Urinary bladder (tissue), 4 donors: ENCODE measurements at places on chromosomes 1 and 21. TPM values are rescaled to one million over a fixed set of nuclear protein-coding genes. Genes with fewer than 3 reads are reported as not detected.
A peak's percentile ranks its signal among the peaks of the same experiment; 100 is the strongest.

DNA sequence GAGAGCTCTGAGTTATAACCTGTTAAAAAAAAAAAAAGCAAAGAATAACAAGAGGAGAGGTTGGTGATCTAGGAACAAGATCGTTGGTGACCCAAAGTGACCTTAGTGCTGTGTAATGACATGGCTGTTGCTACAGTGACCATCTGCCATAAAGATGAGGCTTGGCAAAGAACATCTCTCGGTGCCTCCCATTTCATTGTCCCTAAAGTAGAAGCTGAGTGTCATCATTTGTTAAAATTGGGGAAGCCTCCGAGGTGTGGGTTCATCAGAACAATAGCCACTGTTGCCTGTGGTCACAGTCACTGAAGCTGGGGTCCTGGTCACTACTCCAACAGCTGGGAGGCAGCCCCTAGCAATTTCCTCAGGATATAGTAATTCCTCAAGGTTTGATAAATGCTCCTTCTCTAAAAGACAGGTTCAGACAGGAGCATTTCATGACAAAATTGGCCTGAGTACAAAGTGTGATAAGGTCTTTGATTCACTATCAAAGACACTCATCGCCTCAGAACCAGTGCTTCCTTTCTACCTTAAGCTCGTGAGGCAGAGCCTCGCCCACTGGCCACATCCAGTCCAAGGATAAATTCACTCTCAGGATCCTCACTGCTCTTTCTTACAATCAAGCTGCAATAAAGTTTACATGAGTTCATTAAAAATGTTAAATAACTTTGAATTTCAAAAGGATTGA lies 81.9 kb upstream of the RGS2 start:
- no peak for DNase-seq

DNA sequence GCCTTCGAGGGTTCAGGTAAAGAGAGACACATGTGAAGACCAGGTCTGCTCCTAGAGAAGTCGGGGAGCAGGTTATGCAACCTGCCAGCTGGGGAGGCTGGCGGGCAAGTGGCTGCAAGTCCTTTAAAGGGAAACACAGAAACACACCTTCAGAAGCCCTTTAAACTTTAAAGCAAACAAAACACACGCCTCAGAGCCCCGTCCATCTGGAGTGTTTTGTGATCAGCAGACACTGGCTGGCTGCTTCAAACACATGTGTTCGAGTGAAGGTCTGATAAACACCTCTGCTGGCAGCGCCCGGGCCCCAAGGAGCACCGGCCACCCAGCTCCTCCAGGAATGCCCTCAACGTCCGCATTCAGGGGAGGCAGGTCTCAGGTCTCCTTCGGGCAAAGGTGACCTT lies 15.2 kb downstream of the RIPK4 start:
- DNase-seq = peak; percentile 86

- no peak for DNase-seq
Observed at GRCh38 chr21:25831300-25831960, 96.7 kb downstream of the GABPA start.

Gene AMY2A
- total RNA-seq = not detected

- no peak for DNase-seq
Observed at GRCh38 chr1:16968372-16968771, 12.0 kb downstream of the MFAP2 start.

GRCh38 chr1:190212450-190212849 lies 265.2 kb downstream of the BRINP3 start:
- no peak for DNase-seq

DNA sequence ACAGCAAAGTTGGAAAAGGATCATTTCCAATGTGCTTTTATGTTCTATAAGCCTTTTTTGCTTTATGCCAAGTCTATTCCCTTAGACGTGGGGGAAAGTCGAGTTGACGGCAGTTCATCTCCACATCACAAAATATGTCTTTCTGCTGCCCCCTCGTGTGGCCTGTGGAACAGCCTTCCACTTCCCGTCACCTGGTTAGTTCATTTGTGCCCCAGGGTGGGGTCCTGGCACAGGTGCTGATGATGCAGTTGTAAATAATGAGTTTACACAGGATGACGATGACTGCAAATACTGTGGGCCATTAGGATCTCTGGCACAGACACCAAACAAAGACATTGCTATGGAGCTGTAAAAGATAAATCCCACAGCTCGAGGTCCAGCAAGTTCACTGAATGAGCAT lies 10.0 kb upstream of the OTUD3 start:
- no peak for DNase-seq

DNA sequence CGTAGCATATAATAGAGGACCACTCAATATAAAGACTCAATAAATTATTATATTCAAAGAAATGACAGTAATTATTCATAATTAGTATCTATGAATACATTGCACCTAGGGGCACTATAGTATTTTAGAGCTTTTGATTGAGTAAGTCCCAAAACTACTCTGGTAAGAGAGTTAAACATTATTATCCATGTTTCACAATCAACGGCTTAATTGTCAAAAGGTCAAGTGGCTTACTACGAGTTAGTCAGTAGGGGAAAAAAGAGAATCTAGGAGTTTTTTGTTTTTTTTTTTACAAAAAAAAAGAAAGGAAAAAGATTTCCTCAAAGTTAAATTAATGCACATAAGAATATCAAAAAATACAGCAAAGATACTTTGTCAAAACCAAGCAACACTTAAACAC lies 20.4 kb upstream of the LAMC1 start:
- no peak for DNase-seq

Gene TEKT2
- 0.37 TPM for total RNA-seq

- DNase-seq = no peak
Observed at GRCh38 chr1:58844176-58844575, 60.3 kb upstream of the JUN start.

Gene CNIH3
- 5.8 TPM for total RNA-seq

DNA sequence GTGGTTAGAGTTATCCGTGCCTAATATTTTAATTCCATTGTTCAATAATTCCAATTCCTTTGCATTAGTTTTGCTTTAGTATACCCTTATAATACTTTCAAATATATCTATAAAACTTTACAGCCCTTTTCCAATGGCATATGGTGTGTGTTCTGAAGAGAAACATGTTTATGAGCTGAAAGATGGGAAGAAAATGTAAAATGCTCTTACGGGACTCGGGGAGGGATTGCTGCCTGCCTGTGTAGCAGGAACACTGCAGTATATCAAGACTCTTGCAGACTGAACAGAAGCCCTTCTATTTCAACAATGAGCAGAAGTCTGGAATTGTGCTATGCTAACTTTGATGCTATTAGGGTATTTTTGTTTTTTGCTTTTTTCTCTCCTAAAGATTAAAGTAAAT lies 406.8 kb downstream of the PTBP2 start:
- DNase-seq = no peak

Gene AGMAT
- 0.48 TPM for total RNA-seq

DNA sequence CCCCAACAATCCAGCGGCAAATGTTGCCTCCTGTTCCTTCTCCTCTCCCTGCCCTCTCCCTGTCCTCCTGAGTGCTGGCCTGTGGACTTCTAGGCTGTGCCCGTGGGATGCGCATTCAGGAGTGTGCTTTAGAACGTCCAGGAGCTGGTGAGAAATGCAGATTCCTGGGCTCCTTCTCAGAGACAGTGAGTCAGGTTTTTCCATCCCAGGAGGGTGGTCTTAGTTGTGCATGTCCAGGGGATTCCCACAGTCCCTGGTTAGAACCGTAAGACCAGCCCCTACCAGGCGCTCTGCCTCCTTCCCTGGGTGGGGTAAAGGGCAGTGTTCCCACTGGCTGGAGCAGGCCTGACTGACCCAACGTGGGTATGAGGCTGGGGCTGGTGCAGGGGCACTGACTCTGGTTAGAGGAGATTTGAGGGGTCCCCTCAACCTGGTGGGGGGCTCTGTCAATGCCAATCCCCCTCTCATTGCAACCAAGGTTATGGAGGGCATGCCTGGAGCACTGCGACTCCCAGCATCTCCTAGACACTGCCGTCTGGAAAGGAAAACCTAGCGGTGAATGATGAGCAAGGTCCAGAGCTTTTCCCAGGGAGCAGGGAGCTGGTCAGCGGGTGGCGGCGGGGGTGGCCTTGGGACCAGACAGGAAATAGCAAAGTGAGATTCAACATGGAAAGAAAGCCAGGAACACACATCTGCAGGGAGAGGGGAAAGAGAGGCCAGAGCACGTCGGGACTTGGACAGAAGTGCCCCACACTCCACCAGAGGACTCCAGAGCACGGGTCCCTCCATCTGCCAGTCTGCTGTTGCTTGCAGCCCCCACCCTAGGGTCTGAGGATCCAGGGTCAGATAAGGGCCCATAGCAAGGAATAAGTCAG lies 38.5 kb downstream of the HSPG2 start:
- no peak for DNase-seq

Gene IL22RA1
- total RNA-seq = not detected

Gene RAB25
- 11.9 TPM for total RNA-seq

Gene RAP1GAP
- total RNA-seq = 4.0 TPM

Gene PTPN22
- total RNA-seq = 2.3 TPM
